ENCODE measurements at places on chromosomes 13 and 19.

- no peak for DNase-seq
Measured at GRCh38 chr19:6412447-6413091, 12.0 kb downstream of the KHSRP start.

DNA sequence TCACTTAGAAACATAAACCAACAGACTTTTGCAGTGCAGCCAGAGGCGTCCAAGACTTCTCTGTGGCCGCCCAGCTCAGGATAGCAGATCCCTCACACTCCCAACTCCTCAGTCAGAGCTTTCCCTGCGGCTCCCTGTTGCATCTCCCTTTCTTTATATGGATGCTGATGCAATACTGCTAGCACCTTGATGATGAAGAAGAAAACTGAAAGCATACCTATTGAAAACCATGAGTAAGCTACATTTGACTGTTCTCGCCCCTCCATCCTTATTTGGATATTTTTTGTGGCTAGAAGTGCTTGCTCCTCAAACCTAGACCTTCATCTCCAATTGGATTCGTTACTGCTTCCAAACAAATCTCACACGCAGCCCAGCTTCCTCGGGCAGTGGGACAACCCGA lies 57.3 kb upstream of the UBL3 start:
- no peak for DNase-seq

DNA sequence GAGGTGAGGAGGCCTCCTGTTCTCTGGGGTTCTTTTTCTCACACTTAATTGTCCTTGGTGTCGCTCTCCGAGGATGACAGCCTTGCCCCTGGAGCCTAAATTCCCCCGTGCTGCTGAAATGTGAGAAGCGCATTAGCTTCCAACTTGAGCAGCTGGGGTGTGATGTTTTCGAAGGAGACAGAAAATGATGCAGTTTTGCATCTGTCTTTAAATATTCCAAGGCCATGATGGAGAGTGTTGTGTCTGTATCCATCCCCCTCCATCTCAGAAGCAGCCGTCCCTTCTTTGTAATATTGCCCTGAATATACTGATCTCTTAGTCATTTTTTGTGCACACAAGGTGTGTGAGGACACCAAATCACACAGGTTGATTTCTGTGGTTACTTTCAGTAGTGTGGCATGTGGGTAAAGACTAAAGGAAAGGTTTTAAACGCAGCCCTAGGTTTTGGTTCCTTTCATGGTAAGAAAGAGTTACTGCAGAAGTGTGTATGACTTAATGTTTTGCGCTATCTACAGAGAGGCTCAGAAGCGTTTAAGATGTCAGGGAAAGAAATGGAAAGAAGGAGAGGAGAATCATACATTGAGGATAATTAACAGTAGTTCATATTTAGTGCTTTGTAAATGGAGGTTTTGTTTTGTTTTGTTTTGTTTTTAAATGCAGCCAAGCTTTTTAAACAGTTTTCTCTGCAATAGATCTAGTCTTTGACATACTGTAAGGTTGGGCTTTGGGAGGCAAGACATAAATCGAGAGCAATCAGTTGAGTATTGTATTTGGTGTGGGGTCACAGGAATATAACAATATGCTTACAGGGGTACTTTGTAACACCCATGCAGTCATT lies 1.6 kb downstream of the NBEA start:
- DNase-seq = no peak

GRCh38 chr19:50633359-50633758 lies 6.3 kb downstream of the SYT3 start:
- DNase-seq = no peak

DNA sequence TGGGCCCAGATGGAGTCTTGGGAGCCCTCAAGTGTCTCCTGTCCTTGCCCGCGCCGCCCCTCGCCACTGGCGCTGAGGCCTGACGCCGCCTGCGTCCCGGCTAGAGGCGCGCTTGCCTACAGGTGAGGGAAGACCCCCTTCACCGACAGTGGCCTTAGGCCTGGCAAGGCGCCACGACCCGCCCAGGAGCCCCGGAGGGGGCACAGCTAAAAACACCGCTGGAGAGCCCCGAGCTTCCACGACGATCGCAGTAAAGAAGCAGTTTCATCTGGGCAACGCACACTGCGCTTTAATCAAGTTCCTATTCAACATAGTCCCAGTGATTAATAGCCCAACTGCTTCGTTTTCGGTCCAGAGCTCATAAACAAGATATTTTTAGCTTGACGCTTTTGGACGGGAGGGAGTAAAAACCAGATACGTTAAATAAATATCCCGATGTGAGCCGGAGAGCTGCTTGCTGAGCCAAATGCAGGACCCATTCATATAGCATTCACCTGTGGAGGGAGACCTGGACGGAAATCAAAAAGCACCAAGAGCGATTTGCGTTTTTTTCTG lies 1.5 kb upstream of the CEBPA start:
- no peak for DNase-seq

- DNase-seq = no peak
Measured at GRCh38 chr13:43787518-43787891, 733 bp upstream of the ENOX1 start.

DNA sequence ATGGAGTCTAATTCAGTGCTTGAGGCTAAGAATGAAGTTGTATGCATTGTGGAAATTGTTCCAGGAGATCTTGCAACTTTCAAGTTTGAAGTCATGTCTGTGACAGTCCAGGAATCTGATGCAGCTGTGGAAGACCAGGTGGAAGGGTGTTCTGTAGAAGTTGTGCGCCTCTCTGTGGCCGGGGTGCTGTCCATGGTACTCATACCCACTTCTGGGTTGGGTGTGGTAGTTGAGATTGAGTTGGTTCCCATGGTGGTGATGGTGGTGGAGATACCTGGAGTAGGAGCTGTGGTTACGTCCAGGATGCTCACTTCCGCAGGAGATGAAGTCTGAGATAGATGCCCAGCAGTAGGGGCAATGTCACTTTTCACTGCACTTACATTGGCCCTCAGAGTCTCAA lies 44.3 kb downstream of the MUC16 start:
- no peak for DNase-seq

- no peak for DNase-seq
Measured at GRCh38 chr13:41614671-41615527, 157.5 kb downstream of the RGCC start.

DNA sequence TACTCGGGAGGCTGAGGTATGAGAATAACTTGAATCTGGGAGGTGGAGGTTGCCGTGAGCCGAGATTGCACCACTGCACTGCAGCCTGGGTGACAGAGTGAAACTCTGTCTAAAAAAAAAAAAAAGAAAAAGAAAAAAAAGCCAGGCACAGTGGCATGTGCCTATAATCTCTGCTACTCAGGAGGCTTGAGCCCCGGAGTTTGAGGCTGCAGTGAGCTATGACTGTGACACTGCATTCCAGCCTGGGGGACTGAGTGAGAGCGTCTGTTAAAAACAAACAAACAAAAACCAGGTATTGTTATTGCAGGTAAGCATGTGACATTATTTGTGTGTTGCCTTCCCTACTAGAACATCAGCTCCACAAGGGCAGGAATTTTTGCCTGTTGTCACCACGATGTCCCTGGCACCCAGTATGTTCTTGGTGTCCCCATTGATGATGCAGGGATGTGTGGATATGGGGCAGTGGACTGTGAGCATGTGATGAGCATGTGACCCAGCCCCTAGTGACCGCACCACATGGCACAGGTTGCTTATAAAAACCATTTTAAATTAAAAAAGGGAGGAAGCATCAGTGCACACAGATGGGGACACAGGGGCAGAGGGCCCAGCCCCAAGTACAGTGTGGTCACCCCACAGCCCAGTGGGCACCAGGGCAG lies 1.6 kb upstream of the KANK2 start:
- DNase-seq = no peak

GRCh38 chr19:27735314-27735713 lies 1477.6 kb downstream of the UQCRFS1 start:
- DNase-seq = no peak

DNA sequence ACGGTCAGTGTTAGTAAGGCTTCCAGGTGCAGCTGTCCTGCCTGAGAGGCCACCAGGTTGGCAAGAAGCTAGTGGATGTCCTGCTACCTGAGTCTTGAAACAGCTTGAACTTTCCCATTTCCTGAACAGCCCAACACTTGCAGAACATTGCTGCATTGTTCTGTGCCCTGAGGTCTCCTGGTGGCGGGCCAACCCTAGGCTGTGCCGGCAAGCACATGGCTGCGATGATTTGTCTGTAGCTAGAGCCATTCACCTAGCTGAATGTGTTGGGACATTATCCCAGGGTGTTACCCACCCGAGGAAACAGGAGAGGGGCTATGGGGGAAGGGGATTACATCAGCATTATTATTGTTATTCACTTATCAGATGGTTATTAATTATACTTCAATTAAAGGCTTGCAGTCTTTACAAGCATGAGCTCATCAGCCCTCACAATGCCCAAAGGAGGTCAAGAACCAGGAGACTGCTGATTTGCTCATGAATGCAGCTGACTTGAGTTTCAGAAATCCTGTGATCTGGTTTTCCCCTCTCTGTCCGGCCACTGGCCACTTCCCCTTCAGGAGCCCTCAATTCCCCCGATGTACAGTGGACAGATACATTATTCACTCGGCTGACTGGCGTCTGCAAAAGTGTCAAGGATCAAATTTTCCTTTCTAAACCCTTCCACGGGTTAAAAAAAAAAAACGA lies 187.6 kb upstream of the TSC22D1 start:
- no peak for DNase-seq

- DNase-seq = peak; percentile 88
Measured at GRCh38 chr19:55580628-55581144, at the start of gene ZNF579. ZNF579 (minus strand) TSS chr19:55580848; CDS start chr19:55579639, 1,209 bp downstream.

DNA sequence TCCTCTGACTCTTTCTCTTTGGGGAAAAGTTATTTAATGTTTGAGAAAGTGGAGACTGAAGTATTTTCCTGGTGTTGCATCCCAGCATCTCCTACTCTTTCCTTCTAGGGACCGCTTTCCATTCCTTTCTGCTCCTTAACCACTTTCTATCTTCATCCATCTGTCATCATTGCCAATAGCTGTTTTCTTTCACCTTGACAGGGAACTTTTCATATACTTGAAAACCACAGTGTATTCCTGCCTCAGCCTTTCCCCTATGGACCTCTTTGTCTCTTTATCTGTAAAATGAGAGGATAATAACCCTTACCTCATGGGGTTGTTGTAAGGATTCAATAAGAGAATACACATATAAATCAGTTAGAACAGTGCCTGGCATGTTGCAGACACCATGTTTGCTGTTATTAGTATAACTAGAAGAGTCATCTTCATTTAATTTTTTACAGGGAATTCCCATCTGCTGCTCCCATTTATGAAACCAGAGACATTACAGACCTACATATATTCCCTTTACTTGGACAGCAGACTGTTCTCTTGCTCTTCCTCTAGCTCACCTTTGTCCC lies 31.8 kb downstream of the LCP1 start:
- no peak for DNase-seq

GRCh38 chr13:97125810-97126738 lies 96.1 kb upstream of the MBNL2 start:
- no peak for DNase-seq

DNA sequence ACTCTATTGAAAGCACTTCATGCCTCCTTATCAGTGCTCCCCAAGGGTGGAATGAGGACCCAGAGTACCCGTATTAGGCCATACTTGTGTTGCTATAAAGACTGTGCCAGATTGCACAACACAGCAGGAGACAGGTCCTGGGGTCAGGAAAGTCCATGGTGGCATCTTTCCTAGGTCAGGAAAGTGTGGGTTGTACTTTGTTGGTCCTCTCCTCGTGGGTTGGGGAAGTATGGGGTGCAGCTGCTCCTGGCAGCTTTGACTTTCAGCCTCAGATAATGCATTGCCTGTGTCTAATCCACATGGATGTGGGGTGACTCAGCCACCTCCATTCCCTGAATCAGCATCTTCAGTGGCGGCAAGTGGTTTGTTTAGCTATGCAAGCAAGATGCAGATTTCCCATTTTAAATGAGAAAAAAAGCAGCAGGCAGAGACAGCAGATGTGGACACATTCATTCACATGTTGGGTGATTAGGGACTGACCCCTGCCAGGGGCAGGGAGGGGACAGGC lies 8.4 kb upstream of the CYP2B6 start:
- DNase-seq = no peak

GRCh38 chr19:13864667-13865570 lies 12.0 kb upstream of the NANOS3 start:
- no peak for DNase-seq

- DNase-seq = no peak
Measured at GRCh38 chr13:95323930-95324662, 22.8 kb upstream of the ABCC4 start.

GRCh38 chr13:31072041-31072440 lies 89.7 kb downstream of the HSPH1 start:
- DNase-seq = no peak

GRCh38 chr13:24148414-24149235 lies 11.9 kb upstream of the SPATA13 start:
- peak; percentile 28 for DNase-seq

DNA sequence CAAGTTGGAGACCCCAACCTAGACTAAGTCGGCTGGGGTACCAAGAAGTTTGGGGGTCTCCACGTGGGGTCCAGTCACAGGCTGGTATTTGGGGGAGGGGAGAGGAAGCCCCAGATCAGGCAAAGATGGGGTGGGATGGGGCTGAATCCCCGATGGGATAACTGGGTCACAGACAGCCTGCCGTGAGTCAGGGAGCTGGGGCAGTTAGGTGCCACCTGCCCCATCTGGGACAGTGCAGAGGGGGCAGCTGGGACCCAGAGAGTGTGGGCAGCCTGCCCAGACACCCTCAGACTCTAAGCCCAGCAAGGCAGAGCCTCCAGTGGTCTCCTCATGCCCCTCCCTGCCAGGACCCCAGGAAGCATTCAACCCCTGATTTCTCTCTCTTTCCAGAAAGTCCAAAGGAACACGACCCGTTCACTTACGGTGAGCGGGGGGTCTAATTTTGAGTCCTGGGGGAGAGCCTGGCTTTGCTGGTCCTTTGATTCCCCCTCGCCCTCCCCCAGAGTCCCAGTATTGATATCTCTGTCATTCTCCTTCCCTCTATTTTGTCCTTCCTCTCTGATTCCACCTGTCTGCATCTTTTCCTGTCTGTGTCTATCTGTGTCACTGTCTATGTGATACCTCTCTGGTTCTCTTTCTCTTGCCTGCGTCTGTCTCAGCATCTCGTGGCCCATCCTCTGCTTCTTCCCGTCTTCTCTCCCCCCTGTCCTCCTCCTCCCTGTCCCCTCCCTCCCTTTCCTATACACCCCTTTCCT lies 1.8 kb downstream of the FXYD1 start:
- DNase-seq = no peak

- no peak for DNase-seq
Measured at GRCh38 chr13:46885018-46885417, 11.8 kb downstream of the HTR2A start.

GRCh38 chr13:72489751-72490150 lies 237.7 kb downstream of the MZT1 start:
- DNase-seq = no peak

DNA sequence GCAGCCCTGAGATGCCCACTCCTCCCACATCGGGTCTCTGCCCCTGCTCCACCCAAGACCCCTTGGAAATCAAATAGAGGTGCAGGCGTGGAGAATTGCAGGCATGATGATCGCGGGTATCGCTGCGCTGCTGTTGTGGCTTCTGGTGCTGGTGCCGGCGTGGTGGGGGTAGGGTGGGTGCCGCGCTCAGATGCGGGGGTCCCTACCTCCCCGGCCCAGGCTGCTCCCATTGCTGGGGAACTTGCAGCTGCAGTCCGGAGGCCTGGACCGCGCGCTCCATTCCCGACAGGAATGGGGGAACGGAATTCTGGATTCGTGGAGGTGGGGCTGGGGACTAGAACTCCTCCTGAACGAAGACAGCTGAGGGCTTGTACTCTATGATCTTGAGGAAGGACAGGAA lies 20.4 kb downstream of the CYP2F1 start:
- no peak for DNase-seq

- DNase-seq = no peak
Measured at GRCh38 chr13:27789153-27789494, 3.2 kb upstream of the GSX1 start.

Measured in frontal cortex (tissue), 4 donors.